ENCODE measurements at places on chromosomes 6 and 20.

- DNase-seq = no peak
Observed at GRCh38 chr6:43937236-43938177, 167.5 kb downstream of the VEGFA start.

DNA sequence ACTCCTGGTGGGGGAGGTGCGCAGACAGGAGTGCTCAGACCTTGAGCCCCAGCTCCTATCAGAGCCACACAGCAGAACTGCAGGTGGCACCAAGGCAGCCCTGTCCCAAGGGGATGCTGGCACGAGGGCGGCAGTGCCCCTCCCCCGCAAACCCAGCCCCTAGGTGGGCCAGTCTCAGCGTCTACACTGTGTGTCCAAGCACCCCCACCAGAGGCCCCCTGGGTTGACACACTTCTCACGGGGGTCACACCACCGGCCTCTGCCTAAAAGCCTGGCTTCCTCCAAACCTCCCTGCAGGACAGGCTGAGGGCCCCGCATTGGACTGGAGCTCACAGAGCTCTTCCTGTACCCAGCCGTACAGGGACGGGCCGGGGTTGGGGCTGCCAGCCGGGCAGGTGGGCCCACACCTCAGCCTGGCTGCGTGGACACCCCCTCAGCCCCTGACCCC is 8.1 kb downstream of the SLC2A4RG start:
- DNase-seq = no peak

DNA sequence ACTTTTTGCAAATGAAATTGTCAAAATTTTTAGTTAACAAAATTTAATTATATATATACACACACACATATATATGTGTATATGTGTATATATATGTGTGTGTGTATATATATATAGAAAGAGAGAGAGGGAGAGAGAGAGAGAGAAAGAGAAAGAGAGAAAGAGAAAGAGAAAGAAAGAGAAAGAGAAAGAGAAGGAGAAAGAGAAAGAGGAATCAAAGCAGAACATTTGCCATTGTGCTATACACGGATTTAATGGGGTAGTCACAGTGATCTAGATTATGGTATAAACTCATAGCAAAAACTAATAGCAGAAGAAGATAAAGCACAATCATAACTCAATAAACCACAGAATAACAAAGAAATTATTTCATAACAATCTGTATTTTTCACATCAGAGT is 126.7 kb downstream of the DST start:
- DNase-seq = no peak

DNA sequence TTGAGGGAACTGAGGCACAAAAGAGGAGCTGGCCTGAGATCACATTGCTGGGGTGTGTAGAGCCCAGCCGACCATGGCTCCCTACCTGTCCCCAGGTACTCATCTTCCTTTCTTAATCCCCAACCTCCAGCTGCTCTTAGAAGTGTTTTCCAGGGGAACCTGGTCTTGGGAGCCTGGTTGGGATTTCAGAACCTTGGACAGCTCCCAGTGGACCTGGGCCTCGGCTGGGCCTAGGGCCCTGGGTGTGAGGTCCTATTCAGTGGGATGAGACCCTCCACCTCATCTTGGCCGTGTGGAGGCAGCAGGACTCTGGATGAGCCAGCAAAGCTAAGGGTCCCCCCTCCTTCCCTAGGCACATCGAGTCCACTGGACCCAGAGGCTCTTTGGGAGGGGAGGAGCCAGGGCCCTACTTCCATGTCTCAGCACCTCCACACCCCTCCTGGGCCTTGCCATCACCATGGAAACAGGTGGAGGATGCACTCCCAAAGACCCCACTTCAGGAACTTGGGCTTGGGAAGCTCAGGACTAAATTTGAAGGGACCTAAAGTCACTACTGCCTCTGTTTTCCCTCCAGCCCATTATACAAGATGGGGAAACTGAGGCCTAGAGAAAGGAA is 38.5 kb downstream of the DLGAP4 start:
- peak; percentile 41 for DNase-seq

- DNase-seq = no peak
Observed at GRCh38 chr6:170205534-170206316, 85.2 kb downstream of the DLL1 start.

- no peak for DNase-seq
Observed at GRCh38 chr6:45454008-45454911, 76.5 kb upstream of the SUPT3H start.

DNA sequence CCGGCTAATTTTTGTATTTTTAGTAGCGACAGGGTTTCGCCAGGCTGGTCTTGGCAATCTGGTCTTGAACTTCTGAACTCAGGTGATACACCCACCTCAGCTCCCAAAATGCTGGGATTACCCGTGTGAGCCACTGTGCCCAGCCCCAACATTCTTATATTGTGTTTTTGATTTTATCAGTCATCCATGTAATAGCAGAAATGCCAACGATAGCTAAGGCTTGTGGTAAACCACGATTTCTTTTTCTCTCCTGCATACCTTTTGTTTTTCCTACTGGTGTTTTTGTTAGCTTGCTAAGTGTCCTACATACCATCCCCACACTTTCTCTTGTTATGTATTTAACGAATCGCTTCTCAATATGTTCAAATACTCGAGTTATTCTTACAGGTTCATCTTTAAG is 12.1 kb downstream of the PHACTR2 start:
- no peak for DNase-seq

GRCh38 chr6:69578361-69578890 is 218.4 kb downstream of the LMBRD1 start:
- DNase-seq = no peak

GRCh38 chr6:3045369-3045768 is 22.9 kb upstream of the RIPK1 start:
- no peak for DNase-seq

DNA sequence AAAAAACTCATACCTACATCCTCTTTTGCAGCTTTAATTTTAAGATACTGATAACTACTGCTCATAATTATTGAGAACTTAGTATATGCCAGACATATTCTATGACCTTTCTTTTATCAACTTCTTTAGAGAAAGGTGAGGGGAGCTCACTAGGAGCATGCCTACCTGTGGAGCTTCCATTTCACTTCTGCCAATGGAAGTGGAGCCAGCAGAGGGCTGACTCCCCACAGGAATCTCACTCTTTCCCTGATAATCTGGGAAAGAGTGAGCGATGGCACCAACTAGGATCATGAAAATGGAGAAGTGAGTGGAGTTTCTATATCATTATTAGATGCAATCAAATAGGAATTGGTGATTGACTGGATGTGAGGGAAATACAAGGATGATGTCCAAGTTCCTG is 484.9 kb downstream of the LMBRD1 start:
- DNase-seq = no peak

- DNase-seq = no peak
Observed at GRCh38 chr20:10654630-10655029, 19.2 kb downstream of the JAG1 start.

- no peak for DNase-seq
Observed at GRCh38 chr20:750801-751200, 17.5 kb downstream of the SLC52A3 start.

- no peak for DNase-seq
Observed at GRCh38 chr6:99344289-99344688, 5.2 kb downstream of the FAXC start.

DNA sequence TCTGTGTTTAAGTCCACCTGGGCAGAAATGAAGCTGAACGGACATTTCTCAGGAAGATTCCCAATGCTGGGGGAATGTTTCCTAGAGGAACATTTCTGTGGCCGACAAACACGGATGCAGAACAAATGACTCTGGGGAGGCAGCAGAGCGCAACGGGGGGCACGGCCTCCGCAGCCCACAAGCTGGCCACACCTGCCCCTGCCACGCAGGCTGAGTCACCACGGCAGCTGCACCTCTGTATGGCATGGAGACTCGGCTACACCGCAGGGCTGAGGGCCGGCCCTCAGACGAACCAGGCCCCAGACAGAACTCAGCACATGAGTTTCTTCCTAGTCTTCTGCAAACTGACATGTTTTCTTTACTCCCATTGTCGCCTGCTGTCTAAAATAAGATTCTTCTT is 10.0 kb upstream of the PRR18 start:
- no peak for DNase-seq

DNA sequence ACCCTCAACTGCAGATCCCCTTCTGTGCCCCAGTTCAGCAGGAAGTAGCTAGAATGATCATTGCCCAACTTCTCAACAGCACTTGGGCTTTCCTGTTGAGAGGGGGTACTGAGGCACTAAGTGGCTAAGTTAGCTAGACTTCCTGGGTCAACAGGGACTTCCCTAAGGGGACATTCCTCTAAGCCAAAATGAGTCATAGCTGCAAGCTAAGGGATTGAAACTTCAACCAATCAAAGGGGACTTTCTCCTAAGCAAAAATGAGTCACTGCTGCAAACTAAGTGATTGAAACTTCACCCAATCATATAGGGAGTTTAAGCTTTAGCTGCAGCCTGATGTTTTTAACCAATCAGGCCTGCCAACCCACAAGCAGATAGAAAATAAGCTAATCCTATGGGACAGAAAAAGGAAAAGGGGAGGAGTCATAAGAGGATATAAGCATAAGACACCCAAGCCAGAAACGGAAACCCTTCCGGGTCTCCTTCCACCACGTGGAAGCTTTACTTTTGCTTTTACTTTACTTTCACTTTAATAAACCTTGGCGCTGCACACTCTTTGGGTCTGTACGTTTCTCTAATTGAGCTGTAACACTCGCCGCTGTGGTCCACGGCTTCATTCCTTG is 659.0 kb upstream of the HS3ST5 start:
- no peak for DNase-seq

DNA sequence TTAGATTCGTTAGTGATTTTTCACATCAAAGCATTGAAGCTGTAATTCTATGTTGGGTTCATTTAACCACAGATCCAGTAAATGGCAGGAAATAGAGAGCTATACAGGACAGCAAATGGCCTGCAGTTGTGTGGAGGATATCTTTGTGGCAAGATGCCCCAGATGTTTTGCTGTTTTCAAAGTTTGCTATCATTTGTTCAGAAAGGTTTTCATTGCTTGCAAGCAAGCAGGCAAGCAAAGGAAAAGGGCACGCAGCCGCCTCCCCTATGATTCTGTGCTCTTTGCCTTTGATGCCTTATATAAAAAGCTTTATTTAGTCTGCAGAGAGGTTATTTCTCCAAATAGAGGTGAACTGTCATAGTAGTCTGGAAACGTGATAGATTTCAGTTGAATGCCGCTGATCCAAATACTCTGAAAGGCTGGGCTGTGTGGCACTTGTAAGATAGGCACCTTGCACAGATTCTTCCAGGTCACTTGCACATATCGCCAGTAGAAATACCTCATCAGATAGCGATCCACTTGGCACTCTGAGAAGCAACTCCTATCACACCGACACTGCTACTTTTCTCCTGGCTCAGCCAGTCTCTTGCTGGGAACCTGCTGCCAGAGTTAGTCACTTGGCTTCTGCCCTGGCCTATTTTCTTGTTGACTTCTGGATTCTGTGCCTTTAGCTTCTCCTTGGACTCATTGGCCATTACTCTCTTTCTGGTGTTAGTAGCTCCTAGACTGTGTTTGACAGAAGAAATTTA is 66.4 kb downstream of the UTRN start:
- DNase-seq = no peak

- no peak for DNase-seq
Observed at GRCh38 chr6:43803055-43803782, 33.2 kb downstream of the VEGFA start.

GRCh38 chr6:158611541-158612370 is 32.8 kb downstream of the DYNLT1 start:
- DNase-seq = no peak

DNA sequence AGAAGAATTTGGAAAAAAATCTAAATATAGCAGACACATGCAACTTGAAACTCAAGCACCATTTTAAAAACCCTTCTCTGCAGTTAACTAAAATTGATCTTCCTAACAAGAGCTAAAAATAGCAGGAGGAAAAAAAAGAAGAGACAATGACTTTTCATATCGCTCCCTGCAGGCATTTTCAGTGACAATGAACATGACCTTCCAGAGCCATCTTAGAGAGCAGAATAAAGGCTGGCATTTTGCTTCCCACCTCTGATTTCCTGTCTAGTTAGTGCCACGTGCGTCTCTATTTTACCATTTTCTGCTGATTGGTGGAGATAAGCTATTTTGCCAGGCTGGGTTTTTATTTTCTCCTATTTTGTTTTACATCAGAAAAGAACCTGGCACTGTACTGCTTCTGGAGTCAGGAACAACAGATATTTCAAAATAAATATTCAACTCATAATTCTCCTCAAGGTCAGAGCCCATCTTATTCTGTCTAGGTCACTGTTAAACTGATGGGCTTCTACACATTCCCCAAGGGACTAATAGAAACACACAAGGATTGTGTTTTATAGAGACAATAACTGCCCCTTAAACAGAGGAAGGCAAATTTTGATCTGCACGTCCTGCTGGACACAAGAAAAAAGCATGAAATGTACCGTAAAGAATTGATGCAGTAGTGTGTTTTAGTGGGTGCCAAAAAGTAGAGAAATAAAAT is 70.2 kb upstream of the ENPP5 start:
- DNase-seq = no peak

- DNase-seq = no peak
Observed at GRCh38 chr20:45578231-45578630, 853 bp downstream of the WFDC8 start.

- no peak for DNase-seq
Observed at GRCh38 chr20:61371501-61372136, 119.6 kb downstream of the CDH4 start.

GRCh38 chr6:138597336-138597735 is 98.0 kb upstream of the NHSL1 start:
- DNase-seq = no peak

DNA sequence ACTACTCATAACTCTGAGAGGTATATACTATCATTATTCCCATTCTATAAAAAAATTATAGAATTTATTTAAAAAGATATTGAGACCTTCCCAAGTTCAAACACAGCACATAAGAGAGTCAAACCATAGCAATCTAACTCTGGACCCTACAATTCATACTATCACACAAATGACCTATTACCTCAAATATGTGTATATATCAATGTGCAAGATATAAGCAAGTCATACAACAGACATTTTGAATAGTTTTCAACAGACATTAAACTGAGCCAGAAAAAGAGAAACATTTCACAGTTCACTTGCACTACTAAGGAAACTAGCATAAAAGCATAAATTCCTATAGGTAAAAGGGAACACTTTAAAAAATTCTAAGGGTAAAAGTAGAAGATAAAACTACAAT is 11.7 kb downstream of the PHIP start:
- no peak for DNase-seq

DNA sequence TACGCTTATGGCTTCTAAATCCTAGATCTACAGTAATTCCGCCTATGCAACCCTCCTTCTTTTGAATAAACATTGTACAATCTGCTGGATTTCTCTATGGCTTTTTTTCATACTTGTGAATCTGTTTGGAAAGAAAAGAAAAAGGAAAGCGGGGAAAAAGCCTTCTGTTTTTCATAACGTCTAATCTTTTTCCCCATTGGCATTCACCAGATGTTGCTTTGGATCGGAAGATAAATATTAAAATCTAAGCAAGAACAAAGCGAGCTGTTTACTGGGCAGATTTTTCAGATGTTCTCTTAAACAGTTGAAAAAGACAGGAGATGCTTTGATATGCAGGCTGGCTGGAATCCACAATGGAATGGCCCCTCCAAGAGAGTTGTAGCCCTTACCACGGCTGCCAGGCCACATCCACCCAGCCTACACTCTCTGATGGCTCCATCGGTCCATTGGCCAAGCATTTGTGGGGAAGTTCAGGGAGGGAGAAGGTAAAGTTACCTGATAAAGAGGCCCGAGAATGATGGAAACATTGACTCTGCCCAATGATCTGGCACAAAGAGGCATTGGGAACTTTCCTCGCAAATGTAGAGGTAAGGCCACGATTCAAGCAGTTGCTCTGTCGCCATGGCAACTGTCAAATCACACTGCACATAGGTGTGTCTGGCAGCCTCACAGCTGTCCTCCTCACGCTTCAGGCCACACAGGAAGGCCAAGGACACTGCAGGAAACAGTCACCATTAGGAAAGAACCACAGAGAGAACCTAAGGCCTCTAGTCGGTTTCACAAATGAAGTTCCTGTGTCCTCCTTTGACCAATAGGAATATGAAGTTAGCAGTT is 70.3 kb downstream of the PKHD1 start:
- DNase-seq = no peak
